NCI-H2081 treated with DMSO at 0.1 percent for 48 hours (cell line): ENCODE measurements at places on chromosomes 13 and 19.

DNA sequence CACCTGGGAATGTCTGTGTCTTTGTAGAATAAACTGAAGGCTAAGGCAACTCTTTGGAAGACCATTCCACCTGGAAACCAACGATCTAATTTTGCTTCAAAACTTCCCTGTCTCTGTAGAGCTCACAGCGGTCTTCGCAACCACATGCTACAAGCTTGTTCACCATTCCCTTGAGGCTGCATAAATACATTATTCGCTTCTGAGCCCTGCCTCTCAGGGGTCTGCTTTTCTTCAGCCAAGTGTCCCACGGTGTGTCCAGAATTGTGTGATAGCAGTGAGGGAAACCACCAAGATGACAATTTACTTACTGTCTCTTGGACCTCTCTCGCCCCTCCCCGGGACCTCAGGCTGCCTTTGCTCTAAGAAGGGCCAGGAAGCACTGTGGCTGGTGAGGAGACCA lies 51.1 kb downstream of the GPR12 start:
- no peak for DNase-seq

DNA sequence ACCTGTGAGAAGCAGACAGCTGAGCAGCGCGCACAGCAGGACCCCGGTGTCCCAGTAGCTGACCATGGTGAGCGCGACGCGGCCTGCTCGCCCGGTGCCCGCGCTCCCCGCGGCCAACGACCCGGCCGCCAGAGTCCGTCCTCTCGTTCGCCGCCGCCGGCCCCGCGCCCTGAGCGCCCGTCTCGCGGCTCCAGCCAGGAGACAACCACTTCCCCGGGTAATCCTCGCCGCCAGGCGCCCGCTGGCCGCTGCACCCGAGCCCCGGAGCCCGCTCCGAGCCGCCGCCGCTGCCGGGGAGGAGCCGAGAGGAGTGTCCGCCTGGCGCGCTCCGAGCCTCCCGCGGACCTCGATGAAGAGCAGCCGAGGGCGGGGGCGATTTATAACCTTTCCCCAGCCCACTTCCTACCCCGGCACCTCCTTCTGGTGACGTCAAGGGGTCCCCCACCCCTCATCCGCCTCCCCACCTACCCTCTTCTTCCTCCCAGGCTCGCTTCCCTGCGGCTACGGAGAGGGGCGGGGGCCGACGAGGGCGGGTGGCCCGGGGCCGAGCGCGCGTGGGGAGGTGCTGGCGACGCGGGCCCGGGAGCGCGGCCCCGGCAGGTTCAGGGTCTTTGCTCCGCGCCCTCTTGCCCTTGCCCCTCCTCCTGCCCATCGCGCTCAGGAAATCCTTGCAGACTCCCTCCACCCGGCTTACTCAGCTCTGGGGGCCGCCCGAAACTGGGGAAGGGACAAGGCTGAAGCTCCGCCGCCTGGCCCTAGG lies at the start of gene FLT1:
TSS of gene FLT1 (minus strand) at position 351 of the 760 bp plus-strand sequence. CDS start at position 66, 285 bp downstream.
- DNase-seq: no peak

- no peak for DNase-seq
These were observed 7.5 kb downstream of the ZNF331 start for GRCh38 chr19:53545271-53546065.

GRCh38 chr13:44116562-44117332 lies 237.0 kb downstream of the LACC1 start:
- no peak for DNase-seq
